ENCODE measurements at places on chromosomes 16 and 17.

- DNase-seq, result no peak
Observed at GRCh38 chr16:84982434-84982833, 28.9 kb downstream of the ZDHHC7 start.

DNA sequence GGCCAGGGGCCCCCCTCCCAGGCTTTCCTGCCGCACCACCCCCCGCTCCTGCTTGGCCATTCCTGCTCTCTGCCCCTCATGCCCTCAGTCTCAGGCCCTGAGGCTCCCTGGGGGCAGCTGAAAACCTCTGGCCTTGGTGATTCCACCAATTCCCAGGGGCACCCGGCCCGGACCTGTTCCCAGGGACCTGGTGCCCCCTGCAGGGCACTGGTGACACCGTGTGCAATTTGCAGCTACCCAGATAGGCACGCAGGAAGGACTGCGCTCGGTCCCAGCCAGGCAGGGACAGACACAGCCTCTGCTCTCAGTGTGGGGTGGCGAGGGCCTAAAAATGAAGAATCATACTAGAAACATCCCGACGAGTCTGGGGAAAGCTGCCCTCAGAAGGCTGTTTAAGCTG, 13.4 kb downstream of the WFDC1 start:
- no peak for DNase-seq

- DNase-seq, result no peak
Observed at GRCh38 chr17:55641676-55642081, 81.0 kb downstream of the TMEM100 start.

GRCh38 chr17:47162013-47162622, 27.0 kb downstream of the CDC27 start:
- no peak for DNase-seq

- DNase-seq, result no peak
Observed at GRCh38 chr17:57338257-57338914, 82.1 kb downstream of the MSI2 start.

DNA sequence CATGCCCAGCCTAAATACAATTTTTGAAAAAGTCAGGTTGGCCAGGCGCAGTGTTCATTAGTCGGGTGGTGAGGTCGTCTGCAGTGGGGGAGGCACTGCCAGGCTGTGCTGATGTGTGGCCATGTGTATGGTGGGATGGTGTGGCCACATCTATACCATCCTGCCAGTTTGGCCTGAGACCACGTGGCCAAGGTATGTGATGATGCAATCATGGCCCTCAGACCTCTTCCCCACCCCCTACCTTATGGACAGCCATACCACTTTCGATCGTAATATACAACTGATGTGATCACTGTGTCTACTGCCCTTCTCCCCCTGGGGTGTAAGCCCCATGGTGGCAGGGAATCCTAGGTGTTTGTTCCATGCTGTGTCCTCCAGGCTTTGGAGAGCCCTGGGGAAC, 23.7 kb downstream of the SBK1 start:
- DNase-seq, result no peak
